ENCODE measurements at places on chromosomes 5 and 9.

GRCh38 chr9:74275872-74276508 lies 221.1 kb upstream of the RORB start:
- no peak for DNase-seq

DNA sequence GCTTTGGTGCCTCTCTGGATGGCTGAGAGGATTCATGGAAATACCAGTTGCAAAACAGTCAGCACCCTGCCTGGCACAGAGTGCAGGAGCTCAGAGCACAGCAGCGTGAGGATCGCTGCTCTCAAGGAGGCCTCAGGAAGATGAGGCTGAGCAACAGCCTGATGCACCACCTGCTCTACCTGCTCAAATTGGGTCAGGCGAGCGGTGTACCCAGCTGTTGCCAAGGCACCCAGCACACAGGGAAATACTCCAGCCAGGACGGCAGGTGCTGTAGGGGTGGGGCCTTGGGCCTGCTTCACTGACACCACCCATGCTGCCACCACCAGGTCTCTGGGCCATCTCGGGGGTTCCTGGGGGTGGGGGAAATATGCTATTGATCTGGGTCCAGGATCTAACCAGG lies 4.3 kb downstream of the EEIG1 start:
- DNase-seq, result peak; percentile 36

DNA sequence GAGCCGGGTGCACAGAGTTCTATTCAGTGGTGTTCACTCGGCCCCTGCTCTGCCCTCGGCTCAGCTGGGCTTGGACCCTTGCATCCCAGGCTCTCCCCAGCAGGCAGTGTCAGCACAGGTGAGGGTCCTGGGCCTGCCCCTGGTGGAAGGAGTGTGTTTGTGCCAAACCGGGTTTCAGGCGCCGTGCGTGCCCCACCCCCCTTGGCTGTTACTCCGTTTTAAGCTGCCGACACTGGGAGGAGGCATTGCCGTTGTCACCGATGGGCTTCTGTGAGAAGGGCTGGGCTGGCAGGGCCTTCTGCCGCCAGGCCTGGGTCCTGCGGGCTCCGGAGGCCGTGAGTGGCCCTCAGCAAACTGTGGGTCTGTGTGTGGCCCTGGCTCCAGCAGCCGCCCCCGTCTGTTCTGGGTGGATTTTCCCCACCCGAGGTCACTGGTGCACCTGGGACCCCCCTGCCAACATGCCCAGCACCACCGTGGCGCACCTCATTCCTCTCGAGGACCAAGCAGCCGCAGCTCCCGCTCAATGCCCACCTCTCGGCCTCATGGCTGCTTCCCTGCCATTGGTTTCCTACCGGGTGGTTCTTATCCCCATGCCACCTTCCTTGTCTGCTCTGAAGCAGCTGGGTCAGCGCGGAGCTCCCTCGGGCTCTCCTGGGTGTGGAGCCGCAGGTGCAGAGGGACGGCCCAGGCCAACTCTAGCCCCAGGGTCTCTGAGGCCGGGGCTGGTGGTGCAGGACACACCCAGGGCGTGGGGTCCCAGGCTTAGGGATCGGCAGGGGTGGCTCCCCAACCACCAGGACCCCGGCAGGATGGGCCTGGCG lies 44.3 kb upstream of the EXOC3 start:
- DNase-seq, result no peak

- DNase-seq, result no peak
Measured at GRCh38 chr9:114174876-114175771, 19.8 kb downstream of the COL27A1 start.

DNA sequence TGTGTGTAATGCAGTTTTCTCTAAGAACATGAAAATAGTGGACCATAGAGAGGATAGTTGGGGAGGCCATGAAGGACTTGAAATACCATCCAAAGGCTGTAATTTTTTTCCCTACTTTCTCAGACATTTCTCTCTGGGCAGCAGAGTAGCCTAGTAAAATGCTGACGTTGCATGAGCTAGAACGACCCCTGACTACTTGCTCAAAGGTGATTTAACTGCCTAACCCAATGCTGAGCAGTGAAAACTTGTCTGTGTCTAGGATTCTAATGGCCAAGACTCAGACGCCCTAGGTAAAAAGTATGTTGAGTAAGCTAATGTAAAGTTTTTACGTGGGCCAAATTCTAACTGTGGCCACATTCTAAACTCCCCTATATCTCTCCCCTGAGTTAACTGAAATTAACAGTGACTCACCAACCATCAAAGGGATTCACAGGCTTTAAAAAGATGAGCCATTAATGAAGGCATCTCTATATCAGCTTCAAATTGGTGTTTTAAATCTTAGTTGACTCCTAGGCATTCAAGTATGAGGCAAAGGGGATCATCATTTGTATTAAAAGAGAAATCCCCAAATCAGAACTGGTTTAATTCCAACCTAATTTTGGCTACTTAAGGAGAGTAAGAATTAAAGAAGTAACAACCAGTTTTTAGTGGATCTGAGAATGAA lies 121.0 kb upstream of the GAS1 start:
- DNase-seq, result no peak

DNA sequence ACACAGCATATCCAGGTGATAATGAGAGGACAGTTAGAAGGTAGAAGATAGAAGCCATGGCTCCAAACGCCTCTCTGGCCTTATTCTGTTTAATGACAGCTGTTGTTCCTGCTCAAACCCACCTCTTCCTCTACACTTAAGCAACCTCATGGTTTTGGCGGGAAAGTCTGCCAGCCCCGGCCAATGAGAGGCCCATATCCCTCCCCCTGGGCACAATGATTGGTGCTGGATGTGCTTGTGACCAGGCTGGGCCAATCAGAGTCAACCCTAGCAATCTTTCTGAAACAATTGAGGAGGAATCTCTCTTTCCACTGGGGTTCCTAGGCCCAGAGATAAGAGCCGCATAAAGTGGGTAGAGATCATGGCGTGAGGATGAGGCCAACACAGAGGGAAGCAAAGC lies 4.8 kb upstream of the GFI1B start:
- no peak for DNase-seq
